ENCODE measurements at places on chromosomes 13 and 19. TPM values are rescaled to one million over a fixed set of nuclear protein-coding genes. Genes with fewer than 3 reads are reported as not detected.

OVOL3 gene
- total RNA-seq = not detected

ELANE gene
- total RNA-seq = not detected

CFD gene
- 2,325 TPM for total RNA-seq

PCDH9 gene
- total RNA-seq = 3.7 TPM

MEIS3 gene
- total RNA-seq = 20.6 TPM

TEX26 gene
- total RNA-seq = not detected

CGB2 gene
- total RNA-seq = not detected

TMEM161A gene
- 31.7 TPM for total RNA-seq

HS6ST3 gene
- total RNA-seq = 0.49 TPM

POU4F1 gene
- not detected for total RNA-seq

ARHGEF18 gene
- total RNA-seq = 28.5 TPM

RYR1 gene
- total RNA-seq = 1.5 TPM

PEX11G gene
- total RNA-seq = 2.7 TPM

ZIC2 gene
- total RNA-seq = not detected

SLC7A1 gene
- total RNA-seq = 43.2 TPM

ATP4B gene
- not detected for total RNA-seq

PLPP2 gene
- total RNA-seq = 49.4 TPM

SLAIN1 gene
- 2.2 TPM for total RNA-seq

INAFM1 gene
- 18.9 TPM for total RNA-seq

KRTDAP gene
- total RNA-seq = 687 TPM

C1QTNF9 gene
- not detected for total RNA-seq

YJEFN3 gene
- 2.5 TPM for total RNA-seq

ZNF416 gene
- total RNA-seq = 3.9 TPM

MTUS2 gene
- 0.74 TPM for total RNA-seq

SLC10A2 gene
- not detected for total RNA-seq

ZNF730 gene
- 1.5 TPM for total RNA-seq

ZNF208 gene
- 5.6 TPM for total RNA-seq

F10 gene
- total RNA-seq = 16.7 TPM

MEDAG gene
- 46.4 TPM for total RNA-seq

ZSCAN4 gene
- not detected for total RNA-seq

RHPN2 gene
- 3.4 TPM for total RNA-seq

FTL gene
- 4,380 TPM for total RNA-seq

ZNF99 gene
- total RNA-seq = not detected

PRSS57 gene
- not detected for total RNA-seq

EIF3K gene
- 349 TPM for total RNA-seq

EDDM13 gene
- 7.6 TPM for total RNA-seq

POU2F2 gene
- total RNA-seq = 0.74 TPM

KL gene
- 1.7 TPM for total RNA-seq

VMAC gene
- 7.9 TPM for total RNA-seq

JSRP1 gene
- not detected for total RNA-seq

FXYD1 gene
- total RNA-seq = 135 TPM

TMEM272 gene
- total RNA-seq = 0.25 TPM

C13orf42 gene
- total RNA-seq = not detected

ZNF813 gene
- 4.2 TPM for total RNA-seq

TTYH1 gene
- 5.9 TPM for total RNA-seq

ATXN8OS gene
- not detected for total RNA-seq

WDR88 gene
- not detected for total RNA-seq

All from vagina (tissue), 2 donors.